ENCODE measurements at places on chromosomes 1 and 21.

- no peak for DNase-seq
These were observed 218.5 kb downstream of the NFIA start for GRCh38 chr1:61300899-61301298.

GRCh38 chr1:36284517-36284916, 21.7 kb upstream of the SH3D21 start:
- DNase-seq, result no peak

GRCh38 chr1:32991386-32991785, 26.8 kb upstream of the RNF19B start:
- no peak for DNase-seq

DNA sequence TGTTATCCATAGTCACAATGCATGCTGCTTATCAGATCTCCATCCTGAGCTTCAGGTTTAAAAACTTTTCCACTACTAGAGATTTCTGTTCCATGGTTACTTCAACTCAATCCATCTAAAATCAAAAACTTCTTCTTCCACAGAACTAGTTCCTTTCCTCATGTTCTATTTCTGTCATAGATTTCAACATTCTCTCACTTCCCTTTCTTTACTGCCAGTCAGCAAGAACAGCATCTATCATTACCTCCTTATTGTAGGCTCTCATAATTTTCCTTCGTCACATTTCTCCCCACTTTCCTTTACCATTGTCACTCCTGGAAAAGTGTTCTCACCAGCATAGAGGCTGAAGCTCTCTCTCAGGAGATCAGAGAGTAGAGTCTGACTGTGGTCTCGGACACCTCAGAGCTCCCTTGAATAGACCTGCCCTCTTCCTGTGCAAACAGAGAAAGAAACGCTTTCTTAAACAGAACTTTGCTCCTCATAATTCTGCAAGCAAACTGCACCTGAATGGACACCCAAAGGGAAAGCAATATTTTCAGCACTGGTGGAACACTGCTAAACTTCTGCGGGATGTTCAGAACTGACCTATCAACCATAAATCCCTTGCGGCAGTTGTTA, 48.7 kb upstream of the KIRREL1 start:
- no peak for DNase-seq

DNA sequence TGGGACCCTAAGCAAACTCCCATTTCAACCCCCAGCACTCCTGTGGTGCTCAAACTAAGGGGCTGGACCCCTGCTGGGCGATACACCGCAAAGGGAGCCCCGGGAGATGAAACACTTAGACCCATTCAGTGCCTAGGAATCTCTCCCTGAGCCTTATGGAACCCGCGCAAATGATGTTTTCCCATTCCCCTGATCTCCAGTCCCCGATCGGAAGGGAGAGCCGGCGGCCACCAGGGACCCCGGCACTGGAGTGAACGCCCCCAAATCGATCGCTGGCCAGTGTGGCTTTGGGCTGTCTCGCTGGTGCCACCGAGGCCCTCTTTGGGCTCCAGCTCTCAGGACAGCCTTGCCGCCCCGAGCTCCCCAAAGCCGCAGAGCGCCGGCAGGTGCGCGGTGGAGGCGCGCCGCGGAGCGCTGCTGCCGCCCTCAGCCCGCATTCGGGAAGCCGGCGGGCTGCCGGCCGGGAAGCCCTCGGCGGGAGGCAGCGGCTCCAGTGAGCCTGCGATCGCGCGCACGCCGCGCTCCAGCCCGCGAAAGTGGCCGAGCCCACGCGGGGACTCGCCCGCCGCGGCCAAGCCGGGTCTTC, 1.1 kb downstream of the PLXNA2 start:
- DNase-seq, result no peak

DNA sequence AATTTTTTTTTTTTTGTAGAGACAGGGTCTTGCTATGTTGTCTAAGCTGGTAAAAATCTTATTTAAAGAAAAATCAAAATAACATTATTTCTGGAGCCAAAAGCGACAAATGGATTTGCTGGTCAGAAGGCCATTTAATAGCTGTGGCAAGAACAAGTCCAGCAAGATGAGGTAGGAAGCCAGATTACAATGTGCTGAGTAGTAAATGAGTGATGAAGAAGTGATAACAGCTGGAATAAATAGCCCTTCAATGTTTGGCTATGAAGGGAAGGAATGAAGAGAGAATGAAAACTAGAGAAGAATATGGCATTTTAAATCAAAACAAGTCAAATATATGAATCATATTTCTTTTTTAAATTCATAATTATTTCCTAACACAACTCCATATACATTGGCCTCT, 34.5 kb downstream of the SYDE2 start:
- DNase-seq, result no peak

Measured in NCI-H1417 treated with DMSO at 0.1 percent for 48 hours (cell line).